DMS53 (cell line): ENCODE measurements at places on chromosomes 1 and 21.

GRCh38 chr1:10661453-10661852, 135.0 kb downstream of the CASZ1 start:
- no peak for DNase-seq

DNA sequence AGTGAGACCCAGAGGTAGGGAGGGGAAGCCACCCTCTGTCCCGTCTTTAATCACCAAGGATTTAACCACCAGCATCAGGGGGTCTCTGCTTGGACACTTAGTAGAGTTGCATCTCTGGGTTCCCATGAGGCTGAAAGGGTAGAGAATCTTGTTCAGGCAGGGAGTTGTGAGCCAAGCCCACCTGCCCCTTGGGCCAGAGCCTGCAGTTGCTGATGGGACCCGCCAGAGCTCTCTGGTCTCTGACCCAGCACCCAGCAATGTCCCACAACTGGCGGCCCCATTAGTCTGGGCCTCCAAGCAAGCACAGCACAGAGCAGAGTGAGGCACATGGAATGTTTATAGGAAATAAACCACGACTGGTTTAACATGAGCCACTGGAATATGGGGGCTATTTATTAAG, 166.3 kb downstream of the TRIM33 start:
- DNase-seq, result no peak

DNA sequence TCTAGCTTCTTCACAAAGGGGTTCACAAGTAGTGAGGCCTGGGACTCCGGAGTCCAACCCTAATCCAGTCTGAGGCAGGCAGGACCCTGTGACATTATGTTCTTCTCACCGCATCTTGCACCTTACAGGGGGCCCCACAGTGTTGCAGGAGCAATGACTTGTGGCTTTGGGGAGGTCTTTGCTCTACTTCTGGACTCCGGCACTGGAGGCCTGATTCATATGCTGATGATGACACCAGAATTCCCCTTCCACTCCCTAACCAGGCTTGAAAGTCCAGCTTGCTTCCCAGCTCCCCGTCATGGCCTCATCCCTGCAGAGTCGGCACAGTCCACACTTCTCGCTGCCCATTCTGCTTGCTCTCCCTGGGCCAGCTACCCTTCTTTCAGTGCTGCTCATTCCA, 96.3 kb upstream of the SLC44A3 start:
- DNase-seq, result no peak

DNA sequence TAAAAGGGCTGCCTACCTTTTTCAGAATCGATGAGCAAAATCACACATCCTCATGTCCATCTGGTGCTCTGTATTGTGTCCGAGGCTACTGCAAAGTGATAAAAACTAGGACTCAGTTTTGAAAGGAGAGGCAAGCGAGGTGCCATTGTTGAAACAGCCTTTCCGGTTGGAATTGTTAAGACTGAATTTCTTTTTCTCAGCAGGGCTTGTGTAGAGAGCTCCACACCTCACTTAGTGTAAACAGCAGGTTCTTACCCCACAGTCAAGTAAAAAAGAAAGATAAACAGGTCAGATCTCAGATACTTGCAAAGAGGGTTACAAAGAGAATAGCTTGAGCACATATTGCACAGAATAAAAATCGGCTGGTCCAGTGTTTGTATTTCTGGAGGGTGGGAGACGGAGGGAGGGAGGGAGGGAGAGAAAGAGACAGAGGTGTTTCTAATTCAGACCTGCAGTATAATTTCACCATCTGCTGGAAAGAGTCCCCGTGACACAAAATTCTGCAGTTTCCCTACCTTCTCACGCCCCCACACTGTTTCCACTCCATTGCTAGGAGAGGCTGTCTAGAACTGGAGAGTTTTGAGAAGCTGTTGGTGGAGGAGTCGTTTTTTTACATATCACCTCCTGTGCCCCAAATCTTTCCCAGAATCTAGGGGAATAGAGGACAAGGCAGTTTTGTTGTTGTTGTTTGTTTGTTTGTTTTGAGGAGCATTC, 82.5 kb downstream of the EDEM3 start:
- DNase-seq, result no peak

- DNase-seq, result no peak
These were observed at the start of gene MYOG for GRCh38 chr1:203085528-203086406. MYOG (minus strand) TSS chr1:203086012; CDS start chr1:203085961, 51 bp downstream.

DNA sequence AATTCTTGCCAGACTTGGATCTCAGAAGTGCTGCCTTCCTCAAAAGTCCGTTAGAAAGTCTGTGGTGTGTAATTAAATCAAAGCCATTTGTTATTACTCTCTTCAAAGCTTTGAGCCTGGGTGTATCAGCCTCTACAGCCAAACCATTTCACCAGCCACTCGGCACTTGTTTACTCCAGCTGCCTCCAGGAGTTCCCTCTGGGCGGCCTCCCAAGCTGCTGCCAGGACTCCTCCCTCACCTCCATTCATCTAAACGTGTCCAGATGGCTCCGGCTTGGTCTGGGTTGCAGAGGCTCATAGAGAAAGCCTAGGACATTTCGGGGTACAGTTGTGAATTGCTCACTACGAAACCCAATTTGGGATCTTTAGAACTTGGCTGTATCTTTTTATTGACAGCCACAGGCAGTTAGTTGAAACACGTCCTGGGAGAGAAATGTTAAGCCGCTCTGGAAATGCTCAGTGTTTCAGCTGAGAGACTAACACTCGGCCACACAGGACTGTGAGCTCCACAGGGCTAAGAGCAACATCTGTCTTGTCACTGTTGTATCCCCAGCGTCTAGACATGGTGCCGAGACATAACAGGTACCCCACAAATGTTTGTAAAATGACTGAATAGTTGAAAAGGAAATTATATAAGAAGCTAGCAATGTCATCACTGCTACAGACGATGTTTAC, 116.9 kb upstream of the NGF start:
- no peak for DNase-seq

DNA sequence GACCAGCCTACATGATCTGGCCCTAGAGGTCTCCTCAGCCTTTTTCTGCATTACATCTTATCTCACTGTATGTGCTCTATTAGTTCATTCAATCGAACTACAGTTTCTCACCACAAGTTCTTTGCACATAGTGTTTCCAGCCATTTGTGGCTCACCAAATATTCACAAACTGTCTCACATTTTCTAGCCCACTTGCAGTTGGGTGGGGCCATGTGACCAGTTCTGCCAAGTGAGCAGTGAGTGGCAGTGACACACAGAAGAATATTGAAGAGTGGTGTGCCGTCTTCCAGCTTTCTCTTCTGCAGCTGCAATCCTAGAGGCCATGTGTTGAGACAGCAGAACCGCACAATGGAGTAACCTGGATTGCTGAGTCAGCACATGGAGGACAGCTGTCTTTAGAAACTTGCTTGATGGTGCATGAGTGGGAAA, 103.2 kb upstream of the ZNF644 start:
- DNase-seq, result peak; percentile 41

GRCh38 chr1:165129568-165130164, 226.8 kb downstream of the LMX1A start:
- DNase-seq, result peak; percentile 91

GRCh38 chr21:45208627-45208951, 79.1 kb downstream of the POFUT2 start:
- DNase-seq, result no peak

GRCh38 chr1:241598249-241598648, 41.9 kb downstream of the CHML start:
- DNase-seq, result no peak

DNA sequence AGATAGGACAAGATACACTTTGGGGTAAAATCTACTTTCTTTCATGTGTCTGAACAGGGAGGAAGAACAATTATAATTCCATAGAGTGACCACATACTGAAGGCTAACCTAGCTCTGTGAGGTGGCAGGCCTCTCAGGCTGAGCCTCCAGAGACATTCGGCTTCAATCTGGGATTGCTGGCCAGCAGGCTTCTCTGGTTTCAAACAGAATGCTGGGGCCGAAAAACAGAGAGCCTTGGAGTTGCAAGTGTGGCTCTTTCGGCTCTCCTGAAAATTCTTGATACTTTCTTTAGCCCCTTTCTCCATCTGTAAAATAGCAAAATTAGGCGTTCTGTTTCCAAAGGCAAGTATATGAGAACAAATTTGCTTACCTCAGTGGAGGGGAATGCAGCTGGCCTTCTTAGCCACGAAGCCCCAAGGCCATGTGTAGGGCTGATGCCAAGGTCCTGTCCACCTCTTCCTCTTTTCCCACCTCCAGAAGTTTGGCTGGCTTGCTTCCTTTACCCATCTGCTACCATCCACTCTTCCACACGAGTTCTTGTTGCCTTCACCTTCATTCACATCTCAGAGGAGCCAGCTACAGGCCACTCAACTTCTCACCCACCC, 30.0 kb upstream of the UBE2U start:
- DNase-seq, result no peak

DNA sequence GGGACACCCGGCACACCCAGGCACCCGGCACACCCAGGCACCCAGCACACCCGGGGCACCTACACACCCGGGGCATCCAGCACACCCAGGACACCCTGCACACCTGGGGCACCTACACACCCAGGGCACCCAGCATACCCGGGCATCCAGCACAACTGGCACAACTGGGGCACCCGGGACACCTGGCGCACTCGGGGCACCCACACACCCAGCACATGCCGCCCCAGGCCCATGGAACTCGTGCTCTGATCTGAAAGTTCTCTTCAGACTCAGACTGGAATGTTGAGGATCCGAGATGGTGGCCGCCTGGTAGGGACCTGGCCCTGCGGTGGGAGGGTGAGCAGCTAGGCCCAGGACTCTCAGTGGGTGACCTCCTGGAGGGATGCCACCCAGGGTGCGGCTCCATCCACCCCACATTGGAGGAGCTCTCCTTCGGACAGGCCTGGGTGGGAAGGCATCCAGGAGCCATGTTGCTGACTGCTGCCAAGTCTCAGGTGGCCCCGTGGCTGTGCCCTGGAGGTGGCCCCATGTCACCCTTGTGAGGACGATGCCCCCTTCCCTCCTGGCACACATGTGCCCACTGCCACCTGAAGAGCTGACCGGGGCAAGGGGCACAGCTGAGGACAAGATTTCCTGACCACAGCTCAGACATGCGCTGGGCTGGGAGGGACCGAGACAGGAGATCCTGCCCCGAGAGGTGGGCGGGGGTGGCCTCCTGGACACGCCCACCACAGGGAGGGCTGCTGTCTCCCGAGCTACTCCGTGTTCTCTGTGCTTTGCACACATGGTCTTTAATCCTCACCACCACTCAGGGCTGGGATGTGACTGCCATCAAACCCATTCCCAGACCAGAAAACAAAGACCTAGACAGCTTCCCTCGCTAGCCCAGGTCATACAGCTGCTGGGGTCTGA, 37.0 kb downstream of the UBE2G2 start:
- DNase-seq, result peak; percentile 25
